ENCODE measurements at places on chromosomes 2 and 18. TPM values are rescaled to one million over a fixed set of nuclear protein-coding genes. Genes with fewer than 3 reads are reported as not detected.

DNA sequence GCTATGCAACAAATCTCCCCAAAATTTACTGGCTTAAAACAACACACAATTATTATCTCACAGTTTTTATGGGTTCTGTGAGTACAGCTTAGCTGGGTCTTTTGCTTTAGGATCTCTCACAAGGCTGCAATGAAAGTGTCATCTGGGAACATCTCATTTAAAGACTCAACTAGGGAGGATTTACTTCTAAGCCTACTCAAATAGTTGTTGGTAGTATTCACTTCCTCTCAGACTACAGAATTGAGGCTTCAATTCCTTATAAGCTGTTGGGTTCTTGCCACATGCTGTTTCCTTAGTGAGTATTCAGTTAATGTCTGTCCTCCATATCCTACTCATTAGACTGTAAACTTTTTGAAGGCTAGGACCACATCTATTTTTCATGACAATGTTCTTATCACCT is 72.3 kb downstream of the MDH1 start:
- no peak for DNase-seq

DNA sequence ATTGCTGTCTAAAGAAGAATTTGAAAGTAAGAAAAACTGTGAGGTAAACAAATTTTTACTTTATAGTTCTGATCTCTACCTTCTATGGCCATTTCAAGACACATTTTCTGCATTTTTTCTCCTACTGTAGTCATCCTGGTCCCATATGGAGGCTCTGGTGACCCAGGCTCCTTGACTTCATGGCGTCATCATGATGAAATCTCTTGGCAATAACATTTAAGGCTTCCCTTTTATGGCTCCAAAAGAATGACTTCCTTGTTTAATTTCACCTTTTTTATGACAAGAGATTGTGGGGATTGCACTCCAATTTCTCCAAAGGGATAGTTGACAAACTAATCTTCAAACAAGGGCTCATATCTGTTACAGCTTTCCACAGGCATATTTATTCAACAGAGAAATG is 143.0 kb upstream of the SCN7A start:
- DNase-seq: no peak

GRCh38 chr18:3424280-3424890 is 25.6 kb upstream of the TGIF1 start:
- DNase-seq: no peak

GRCh38 chr2:43106559-43107527 is 119.6 kb downstream of the ZFP36L2 start:
- DNase-seq: no peak

- DNase-seq: no peak
Measured at GRCh38 chr2:191115391-191115790, 35.4 kb downstream of the STAT4 start.

DNA sequence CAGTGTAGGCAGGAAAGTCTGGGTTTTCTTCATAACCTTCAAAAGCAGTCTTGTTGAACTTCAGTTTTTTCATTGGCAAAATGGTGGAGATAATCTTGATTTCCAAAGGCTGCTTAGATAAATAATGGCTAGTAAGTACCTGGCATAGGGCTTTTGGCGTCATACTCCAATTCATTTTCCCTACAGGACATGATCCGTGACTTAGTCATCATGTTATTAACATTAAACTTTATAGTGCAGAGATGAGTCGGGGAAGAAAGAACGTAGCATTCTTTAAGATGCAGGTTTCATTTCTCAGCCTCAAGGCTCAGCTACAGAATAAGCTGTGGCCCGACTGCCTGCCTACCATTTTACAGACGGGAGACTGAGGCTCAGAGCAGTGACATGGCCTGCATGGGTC is 64.0 kb downstream of the RALBP1 start:
- DNase-seq: no peak

DNA sequence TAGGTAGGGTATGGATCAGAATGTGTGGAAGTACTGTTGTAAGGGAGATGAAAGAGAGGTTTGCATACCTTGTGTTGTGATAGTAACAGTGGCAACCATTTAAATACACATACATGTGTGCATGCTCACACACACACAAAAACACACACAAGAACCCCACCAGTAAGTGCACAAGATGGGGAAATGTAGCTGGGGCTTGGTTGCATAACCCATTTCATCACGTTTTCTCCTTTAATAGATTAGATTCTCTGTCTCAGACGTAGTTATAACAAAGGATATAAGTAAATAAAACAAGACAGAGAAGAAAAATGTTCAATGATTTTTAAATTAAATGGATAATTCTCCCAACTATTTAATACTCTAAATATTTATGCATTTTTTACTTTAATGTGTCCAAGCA is 13.4 kb downstream of the ARHGAP15 start:
- DNase-seq: no peak

DNA sequence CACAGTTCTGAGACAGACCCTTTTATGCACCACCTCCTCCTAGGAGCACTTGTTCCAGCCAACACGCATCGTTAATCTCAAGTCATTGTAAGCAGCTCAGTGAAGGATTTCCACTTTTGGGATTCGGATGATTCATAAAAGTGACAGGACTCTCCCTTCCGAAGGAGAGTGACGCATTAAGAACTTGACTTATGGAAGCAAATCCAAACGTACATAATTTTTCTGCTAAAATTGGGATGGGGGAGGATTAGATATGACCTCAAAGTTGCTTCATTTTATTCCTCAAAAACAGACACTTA is 165.7 kb downstream of the TWIST2 start:
- no peak for DNase-seq

GRCh38 chr2:161113693-161114575 is 46.3 kb upstream of the TANK start:
- no peak for DNase-seq

DNA sequence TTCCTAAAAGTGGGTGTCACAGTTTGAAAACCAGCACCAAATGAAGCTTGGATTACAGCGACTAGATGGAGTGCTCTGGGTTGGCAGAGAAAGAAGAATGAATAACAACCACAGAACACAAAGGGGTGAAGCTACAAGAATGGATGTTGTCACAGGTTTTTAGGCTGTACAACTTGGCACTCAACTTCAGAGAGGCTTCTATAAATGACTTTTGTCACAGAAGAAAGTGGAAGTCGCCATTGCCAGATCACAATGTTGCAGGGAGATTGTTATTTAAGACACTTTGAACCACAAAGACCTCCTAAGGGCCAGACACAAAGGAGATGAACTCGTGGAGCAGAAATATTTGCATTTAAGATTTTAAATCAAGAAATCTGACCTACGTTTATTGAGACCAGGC is 354.2 kb downstream of the CDH7 start:
- no peak for DNase-seq

DNA sequence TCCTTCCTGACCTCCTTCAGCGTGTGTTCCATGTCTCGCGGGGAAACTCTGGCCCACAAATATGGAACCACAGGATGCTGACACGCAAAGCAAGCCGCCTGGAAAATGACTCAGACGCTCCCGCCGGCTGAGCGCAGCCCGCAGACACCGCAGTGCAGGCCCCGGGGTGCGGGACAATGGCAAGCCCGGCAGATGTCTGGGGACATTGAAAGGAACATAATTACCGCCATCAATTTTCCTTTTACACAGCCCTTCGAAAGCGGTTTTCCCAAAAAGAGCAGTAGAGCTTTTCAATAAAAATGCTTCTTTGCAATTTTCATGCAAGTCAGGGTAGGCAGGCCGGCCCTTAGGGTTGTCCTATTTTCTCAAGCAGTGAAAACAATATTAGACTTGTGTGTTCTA is 159.2 kb upstream of the SH3BP4 start:
- DNase-seq: no peak

DNA sequence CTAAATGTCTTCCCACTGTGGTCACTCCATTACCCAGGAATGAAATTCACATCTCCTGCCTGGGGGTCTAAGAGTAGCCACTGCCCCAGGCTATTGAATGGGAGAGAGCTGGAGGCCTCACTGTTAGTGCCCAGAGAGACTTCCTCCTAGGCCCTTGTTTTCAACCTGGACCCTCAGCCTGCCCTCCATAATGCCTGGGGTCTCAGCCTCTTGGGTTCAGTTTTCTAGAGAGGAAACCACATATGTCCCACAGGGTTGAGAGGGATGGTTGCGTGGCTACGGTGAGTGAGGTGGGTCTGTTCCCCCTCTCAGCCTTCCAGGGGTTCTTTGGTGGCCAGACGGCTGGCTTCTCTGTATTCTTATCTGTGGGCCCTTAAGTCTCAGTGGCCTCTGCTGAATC is 43.4 kb downstream of the SPATS2L start:
- no peak for DNase-seq

The CWC22 gene
- total RNA-seq: 43.4 TPM

The PER2 gene
- total RNA-seq: 12.9 TPM

The SKOR2 gene
- total RNA-seq: 0.18 TPM

The OSR1 gene
- 0.24 TPM for total RNA-seq

The SRD5A2 gene
- not detected for total RNA-seq

The SLC23A3 gene
- 1.2 TPM for total RNA-seq

The C2orf74 gene
- 8.0 TPM for total RNA-seq

The POTEJ gene
- total RNA-seq: not detected

The NDC80 gene
- total RNA-seq: 38.5 TPM

The PUS10 gene
- 2.3 TPM for total RNA-seq
